ENCODE measurements at places on chromosomes 16 and 17.

- no peak for DNase-seq
Observed at GRCh38 chr17:8479431-8479947, 43.8 kb downstream of the NDEL1 start.

GRCh38 chr17:77717941-77718668 lies 240.4 kb upstream of the TNRC6C start:
- DNase-seq = no peak

DNA sequence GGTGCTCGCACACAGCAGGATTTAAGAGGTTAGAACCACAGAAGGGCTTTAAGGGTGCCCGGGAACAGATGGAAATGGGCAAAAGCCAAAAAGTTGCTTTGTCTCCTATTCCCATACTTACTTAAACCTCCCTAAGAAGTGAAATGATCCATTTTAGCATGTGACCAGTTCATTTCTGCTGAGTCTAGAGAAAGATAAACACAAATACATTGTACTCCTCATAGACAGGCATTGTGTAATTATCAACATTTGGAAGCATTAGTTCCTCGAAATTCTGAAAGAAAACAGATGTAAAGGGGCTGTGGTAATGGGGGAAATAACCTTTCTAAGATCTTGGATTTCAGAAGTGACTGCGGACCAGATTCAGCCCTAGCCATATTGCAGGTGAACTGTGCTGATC lies 178.3 kb downstream of the CYB561 start:
- no peak for DNase-seq

- no peak for DNase-seq
Observed at GRCh38 chr17:40230670-40231069, 11.6 kb downstream of the WIPF2 start.
